Aorta (tissue), 5 donors: ENCODE measurements at places on chromosomes 2 and 18. TPM values are rescaled to one million over a fixed set of nuclear protein-coding genes. Genes with fewer than 3 reads are reported as not detected.

Gene UGT1A4
- not detected for total RNA-seq

Gene TLX2
- not detected for total RNA-seq

Gene CDK5R2
- not detected for total RNA-seq

Gene TBR1
- total RNA-seq, result not detected

Gene IL36G
- total RNA-seq, result not detected

Gene POTEJ
- not detected for total RNA-seq

Gene TMEM163
- total RNA-seq, result 0.62 TPM

Gene FAM124B
- total RNA-seq, result 2.4 TPM

Gene GPR45
- total RNA-seq, result not detected

Gene LDLRAD4
- 112 TPM for total RNA-seq

Gene PDE1A
- total RNA-seq, result 23.2 TPM

Gene LYPD1
- 1.2 TPM for total RNA-seq

Gene VSNL1
- not detected for total RNA-seq

Gene MEP1B
- not detected for total RNA-seq

Gene PIGN
- total RNA-seq, result 32.2 TPM

Gene KDSR
- total RNA-seq, result 91.0 TPM

Gene C2orf78
- not detected for total RNA-seq

Gene C2orf66
- total RNA-seq, result 0.30 TPM

Gene CD207
- total RNA-seq, result 0.78 TPM

Gene FBXO36
- total RNA-seq, result 2.2 TPM

Gene HRH4
- 0.10 TPM for total RNA-seq

Gene ANTXR1
- 181 TPM for total RNA-seq

Gene SERPINB12
- not detected for total RNA-seq

Gene CGREF1
- 8.1 TPM for total RNA-seq

Gene KCNIP3
- total RNA-seq, result 7.7 TPM

Gene ID2
- total RNA-seq, result 322 TPM

Gene MLPH
- 3.4 TPM for total RNA-seq

Gene CRYGC
- not detected for total RNA-seq
